ENCODE measurements at places on chromosomes 7 and 10.

DNA sequence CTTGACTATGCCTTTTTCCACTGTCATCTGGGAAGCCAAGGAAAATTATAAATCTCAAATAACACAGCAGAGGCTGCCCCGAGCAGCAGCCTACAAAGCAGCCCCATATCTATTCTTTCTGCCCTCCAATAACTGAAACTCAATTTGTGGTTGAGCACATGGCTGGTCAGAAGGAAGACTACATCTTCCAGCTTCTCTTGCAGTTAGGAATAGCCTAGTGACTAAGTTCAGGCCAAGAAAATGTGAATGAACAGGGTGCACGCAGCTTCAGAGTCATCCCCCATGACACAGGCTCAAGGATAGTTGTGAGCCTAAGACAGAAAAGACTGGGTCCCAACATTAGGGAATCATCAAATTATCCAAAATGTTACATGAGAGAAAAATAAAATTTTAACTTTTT, 42.3 kb downstream of the CHCHD3 start:
- DNase-seq: no peak

DNA sequence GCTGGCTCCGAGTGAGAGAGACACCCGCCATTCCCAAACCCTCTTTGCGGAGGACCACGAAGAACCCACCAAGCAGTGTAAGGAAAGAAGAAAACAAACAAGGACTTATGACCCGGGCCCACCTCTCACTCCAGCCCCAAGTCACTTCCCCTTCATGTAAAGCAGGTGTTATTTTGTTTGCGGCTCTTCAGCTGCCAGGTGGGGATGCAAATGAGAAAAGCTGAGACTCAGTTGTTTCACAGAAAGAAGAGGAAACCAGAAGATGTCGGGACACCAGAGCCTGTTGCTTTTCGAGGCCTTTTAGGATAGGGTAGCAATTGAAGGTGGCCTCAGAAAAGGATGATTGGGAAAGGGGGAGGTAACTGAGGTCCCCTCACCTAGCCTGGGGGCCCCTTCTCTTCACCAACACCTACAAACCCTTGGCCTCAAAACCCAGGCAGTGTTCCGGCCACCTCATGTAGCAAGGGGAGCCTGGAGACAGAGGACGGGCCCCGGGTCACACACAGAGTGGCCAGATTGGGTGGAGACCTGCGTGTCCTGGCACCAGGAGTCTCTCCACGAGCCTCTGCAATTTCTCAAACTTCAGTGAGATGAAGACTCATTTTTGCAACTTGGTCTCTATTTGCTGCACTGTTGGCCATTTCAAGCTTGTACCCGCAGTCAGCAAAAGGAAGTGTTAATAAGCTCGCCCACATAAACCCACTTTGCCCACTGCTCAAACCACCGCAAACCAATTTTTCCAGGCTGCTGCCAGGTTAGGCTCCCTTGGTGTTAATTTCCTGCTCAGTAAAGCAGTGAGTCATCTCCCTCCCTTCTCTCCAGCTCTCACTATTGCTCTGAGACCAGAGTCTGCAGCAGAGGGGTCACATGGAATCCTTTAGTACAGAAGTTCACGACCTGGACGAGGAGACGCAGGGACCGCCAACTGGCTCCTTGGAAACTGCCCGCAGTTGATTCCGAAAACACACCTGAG, 45.5 kb downstream of the AOC1 start:
- DNase-seq: no peak

DNA sequence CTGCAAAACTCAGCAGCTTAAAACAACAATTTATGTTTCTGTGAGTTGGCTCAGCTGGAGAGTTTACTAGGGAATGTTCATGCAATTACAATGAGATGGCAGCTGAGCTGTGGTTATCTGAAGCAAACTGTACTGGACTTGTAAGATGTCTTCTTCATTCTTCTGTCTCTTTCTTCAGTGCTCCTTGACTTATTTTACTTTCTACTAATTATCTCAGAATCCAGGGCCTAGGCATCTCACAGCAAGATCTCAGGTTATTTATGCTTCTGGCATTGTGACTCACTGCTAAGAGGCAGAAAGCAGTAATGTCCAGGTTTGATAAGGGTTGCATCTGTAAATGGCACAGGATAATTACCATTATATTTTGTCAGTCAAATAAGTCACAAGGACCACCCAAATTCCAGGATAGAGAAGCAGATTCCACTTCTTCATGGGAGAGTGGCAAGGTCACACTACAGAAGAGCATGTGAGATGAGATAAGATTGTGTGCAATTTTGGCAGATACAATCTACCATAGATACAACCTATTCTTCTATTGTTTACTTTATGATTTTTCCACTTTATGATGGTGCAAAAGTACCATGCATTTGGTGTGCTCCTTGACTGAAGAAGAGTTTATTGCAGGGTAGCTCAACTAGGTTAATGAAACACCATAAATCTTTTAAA, 16.8 kb downstream of the VIM start:
- DNase-seq: peak; percentile 65

- DNase-seq: no peak
These were observed 727.9 kb upstream of the KCND2 start for GRCh38 chr7:119545118-119545517.

DNA sequence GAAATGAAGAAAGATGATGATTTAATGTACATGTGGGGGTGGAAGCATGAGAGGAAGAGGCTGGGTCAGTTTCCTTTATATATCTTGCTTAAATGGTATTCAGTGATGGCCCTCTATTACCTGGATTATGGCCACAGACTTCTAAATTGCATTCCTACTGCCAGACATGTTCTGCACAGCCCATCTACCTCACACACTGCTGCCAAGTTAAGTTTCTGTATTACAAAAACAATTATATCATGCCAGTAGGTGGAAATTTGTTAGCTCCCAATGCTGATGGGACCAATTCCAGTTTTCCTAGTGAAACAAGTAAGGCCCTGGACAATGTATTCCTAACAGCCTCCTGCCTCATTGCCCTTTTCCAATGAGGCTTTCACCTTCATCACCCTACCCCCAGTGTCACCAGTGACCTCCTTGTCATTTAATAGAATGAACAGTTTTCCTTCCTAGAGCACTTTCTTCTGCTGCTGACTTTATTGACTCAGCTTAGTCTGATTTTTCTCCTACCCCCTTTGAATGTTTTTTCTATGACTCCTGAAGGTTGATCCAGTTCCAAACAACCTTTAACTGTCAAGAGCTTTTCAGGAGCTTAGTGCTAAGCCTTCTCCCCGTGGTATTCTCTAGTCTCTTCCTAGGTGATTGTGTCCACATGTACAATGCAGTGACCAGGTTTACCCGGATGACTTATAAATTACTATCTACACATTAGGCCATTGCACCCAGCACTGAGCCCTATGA, 316.6 kb upstream of the ANKRD30A start:
- DNase-seq: no peak

GRCh38 chr7:155458878-155459699, 1.2 kb downstream of the EN2 start:
- DNase-seq: no peak

DNA sequence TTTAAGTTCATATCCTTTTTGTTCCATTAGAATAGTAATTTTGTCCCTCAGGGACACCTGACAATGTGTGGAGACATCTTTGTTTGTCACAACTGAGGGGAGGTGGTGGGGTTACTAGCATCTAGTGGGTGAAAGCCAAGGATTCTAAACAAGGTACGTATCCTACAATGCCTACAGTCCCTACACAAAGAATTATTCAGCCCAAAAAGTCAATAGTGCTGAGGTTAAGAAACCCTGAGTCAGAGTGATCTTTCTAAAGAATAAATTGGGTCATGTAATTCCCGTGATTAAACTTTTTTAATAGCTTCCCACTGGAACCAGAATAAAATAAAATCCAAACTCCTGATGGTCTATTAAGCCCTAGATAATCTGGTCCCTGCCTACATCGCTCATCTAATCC, 2.7 kb upstream of the ANXA7 start:
- no peak for DNase-seq

GRCh38 chr7:93964813-93965212, 39.3 kb downstream of the BET1 start:
- DNase-seq: peak; percentile 8

DNA sequence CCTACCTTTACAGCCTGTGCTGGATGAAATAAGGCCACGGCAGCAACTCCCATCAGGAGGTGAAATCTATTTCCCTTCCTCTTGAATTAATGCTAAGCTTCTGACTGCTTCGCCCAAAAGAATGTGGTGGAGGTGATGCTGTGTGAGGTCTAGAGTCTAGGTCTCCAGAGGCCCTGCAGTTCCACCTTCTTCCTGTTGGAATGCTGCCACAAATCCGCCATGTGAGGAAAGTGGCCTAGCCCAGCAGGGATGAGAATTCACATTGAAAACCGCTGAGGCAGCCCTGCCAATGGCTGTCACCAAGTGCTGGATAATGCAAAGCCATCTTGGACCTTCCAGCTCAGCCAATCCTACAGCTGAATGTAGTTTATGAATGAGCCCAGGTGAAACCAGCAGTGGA, 28.0 kb downstream of the RHOBTB1 start:
- no peak for DNase-seq

DNA sequence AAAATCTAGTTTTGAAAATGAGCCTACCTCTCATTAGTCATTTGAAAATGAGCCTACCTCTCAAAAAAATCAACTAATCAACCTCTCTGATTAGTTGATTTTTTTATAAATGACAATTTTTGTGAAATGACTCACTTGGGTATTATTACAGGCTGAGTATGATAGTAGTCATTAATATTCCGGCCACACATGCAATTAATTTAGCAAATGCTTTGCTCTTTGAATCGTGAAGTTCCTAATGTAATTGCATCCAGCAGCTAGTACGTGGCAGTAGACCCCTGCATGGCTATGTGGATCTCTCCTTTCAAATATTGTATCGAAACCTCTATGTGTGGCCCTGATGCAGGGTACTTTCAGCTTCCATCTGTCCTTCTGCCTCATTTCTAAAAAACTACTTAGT, 245.9 kb upstream of the PHYHIPL start:
- peak; percentile 45 for DNase-seq

DNA sequence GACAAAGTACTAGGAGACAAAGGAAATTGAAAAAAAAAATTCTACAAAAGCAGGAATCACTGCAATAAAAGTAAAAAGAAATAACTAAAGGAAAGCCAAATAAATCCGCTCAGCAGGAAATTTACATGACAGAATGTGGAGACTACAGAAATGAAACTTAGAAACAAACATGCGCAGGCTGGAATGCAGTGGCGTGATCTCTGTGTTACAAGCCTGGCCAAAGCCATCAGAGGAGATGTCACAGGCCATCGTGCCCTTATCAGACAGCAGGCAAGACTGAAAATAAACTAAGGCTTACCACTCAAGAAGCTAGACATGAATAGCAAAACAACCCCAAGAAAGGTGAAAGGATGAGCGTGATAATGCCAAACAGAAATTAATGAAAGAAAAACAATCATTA, 6.3 kb upstream of the CAMK2B start:
- no peak for DNase-seq

DNA sequence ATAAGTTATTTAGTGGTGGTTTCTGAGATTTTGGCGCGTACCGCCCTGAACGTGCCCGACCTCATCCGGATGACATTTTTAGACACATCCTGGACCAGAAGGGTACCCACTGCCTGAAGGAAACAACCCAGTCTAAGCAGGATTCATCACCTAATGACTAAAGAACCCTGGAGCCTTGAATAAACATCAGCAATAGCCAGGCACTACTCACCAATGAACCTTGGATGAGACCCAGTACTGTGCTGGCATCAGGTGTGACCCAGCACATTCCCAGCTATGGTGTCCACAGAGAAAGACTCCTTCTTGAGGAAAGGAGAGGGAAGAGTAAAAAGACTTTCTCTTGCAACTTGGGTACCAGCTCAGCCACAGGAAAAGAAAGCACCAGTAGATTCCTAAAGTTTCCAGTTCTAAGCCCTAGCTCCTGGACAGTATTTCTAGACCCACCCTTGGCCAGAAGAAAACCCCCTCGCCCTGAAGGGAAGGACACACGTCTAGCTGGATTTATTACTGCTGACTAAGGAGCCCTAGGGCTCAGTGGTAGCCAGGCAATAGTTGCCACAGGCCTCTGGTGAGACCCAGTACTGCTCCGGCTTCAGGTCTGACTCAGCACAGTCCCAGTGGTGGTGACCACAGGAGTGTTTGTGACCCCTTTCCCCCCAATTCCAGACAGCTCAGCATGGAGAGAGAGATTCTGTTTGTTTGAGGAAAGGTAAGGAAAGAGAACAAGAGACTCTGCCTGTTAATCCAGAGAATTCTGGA, 32.5 kb downstream of the ZNF277 start:
- DNase-seq: peak; percentile 49

DNA sequence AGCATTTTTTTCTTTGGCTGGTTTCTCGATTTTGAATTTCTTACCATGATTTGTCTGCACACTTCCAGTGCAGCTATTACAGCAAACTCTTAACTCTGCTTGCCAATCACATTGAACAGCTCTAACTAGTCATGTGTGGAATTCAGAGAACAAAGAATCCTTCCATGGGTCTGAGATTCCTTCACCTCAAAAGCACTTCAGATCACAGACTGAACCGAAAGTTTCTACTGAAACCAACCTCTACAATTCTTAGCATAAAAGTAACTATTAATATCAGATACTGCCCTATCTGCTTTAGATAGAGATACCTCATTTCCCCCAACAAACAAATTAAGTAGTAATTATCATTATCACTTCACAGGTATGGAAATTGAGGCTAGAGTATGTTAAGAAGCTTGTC, 56.5 kb upstream of the SP4 start:
- DNase-seq: no peak

DNA sequence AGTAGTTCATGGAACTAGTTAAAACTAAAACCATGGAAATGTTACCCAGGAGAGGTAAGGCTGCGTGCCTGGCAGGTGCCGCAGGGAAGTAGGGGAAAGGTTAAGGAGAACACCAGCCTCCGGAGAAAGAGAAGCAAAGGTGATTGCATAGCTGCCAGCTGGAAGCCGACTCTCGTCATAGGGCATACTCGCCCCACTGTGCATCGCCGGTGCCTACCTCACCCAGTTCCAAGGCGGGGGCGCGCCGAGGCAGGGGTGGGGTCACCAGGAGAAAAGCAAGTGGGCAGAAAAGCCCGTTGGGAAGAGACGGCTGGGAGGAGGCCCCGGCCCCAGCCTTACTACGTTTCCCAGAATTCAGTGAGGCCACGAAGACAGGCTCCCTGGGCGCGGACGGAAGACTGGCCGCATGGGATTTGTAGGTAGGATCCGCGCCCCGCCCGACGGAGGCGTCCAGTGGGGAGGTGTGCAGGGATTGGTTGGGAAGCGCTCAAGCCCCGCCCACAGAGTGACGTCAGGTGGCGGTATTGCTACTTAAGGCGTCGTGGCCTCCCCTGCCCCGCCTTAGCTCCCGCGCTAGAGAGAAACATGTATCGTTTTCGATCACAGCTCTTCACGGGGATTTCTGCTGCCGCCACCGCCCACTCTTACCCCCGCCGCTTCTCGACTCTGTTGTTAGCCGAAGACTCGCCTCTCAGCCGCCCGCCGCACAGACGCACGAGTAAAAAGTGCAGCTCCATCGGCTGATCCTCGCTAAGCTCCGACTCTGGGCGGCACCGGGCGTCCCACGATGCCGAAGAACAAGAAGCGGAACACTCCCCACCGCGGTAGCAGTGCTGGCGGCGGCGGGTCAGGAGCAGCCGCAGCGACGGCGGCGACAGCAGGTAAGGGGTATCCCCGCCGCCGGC, at the start of gene IFRD1:
TSS of gene IFRD1 (plus strand) at position 559 of the 905 bp plus-strand sequence. CDS start at position 788, 229 bp downstream.
- DNase-seq: peak; percentile 98

DNA sequence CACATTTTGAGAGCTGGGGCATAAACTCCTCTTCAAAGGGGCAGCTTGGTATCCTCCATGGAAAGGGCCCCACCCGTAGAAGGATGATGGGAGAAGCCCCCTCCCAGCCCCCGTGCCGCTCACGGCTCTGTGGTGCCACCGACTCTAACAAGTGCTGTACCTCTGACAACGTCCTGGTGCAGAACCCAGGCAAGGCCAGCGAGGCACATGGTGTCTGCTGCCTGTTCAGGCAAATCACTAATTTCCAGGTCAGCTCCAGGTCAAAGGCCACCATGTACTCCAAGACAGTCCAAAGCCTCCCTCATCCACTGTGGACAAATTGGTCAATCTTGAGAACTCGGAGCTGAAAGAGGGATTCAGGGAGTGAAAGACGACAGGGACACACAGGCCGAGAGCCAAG, 11.4 kb upstream of the CNPY1 start:
- DNase-seq: no peak

Data from EH (cell line).